Activated CD8-positive, alpha-beta memory T cell treated with anti-CD3 and anti-CD28 coated beads, Interleukin-2, amount 10 ng/mL, durations not matched to agents 7 days and 5 days (primary cell): ENCODE measurements at places on chromosomes 6 and 20.

DNA sequence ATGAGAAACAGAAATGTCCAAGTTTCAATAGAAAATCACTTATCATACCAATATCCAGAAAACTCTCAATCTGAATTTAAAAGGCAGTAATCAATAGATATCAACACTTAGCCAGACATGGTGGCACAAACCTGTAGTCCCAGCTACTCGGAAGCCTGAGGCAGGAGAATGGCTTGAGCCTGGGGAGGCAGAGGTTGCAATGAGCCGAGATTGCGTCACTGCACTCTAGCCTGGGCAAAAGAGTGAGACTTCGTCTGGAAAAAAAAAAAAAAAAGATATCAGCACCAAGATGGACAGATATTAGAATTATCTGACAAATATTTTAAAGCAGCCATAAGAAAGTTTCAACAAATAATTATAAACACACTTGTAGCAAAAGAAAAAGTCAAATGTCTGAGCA lies 47.0 kb downstream of the TCP11 start:
- no peak for DNase-seq

DNA sequence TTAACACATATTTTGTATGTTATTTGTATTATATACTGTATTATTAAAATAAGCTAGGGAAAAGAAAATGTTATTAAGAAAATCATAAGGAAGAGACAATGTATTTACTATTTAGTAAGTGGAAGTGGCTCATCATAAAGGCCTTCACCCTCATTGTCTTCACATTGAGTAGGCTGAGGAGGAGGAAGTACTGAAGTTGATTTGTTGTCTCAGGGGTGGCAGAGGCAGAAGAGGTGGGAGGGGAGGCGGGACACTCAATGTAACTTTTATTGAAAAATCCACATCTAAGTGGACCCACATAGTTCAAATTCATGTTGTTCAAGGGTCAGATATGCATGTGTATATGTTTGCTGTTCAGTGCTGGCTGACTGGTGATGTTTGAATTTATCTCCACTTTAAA lies 210.2 kb upstream of the CITED2 start:
- no peak for DNase-seq

DNA sequence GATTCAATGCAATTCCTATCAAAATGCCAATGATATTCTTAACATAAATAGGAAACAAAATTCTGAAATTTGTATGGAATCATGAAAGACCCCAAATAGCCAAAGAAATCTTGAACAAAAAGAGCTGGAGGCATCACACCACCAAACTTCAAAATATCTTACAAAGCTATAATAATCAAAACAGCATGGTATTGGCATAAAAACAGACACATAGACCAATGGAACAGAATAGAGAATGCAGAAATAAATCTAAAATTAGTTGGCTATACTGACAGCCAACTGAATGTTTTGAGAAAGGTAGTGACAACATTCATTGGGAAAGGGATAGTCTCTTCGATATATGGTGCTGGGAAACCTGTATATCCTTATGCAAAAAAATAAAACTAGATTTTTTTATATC lies 121.9 kb upstream of the ASCC3 start:
- DNase-seq, result no peak

DNA sequence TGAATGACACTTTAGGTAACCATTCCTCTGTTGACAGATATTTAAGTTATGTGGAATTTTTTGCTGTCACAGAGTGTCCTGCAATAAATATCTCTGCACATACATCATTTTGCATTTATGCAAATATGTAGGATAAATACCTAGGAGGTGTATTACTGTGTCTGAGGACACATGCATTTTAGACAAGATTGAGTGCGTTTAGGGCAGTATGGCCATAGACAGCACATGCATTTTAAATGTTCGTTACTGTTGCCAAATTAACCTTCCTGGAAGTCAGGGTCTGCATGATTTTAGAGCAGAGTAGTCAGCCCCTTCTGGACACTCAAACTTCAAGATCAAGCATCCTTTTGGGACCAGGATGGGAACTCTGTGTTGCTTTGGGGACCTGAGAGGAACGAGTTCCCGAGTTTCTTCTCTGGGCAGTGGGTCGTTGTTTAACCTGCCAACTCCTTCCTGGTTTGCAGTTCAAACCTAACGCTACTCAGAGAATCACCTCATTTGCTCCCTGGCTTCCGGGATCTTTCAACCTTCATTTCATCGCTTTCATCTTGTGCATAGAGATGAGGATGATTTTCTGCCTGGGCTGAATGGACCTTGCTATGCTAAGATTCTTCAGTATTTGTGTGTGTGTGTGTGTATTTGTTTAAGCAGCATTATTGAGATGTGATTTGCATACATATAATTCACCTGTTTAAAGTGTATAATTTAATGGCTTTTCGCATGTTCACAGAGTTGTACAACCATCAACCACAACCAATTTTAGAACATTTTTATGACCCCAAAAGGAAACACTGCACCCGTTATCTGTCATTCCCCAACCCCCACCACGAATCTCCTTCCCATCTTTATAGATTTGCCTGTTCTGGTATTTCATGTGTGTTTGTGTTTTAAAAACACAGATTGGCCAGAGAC lies 9.8 kb downstream of the BCAS4 start:
- DNase-seq, result peak; percentile 69

DNA sequence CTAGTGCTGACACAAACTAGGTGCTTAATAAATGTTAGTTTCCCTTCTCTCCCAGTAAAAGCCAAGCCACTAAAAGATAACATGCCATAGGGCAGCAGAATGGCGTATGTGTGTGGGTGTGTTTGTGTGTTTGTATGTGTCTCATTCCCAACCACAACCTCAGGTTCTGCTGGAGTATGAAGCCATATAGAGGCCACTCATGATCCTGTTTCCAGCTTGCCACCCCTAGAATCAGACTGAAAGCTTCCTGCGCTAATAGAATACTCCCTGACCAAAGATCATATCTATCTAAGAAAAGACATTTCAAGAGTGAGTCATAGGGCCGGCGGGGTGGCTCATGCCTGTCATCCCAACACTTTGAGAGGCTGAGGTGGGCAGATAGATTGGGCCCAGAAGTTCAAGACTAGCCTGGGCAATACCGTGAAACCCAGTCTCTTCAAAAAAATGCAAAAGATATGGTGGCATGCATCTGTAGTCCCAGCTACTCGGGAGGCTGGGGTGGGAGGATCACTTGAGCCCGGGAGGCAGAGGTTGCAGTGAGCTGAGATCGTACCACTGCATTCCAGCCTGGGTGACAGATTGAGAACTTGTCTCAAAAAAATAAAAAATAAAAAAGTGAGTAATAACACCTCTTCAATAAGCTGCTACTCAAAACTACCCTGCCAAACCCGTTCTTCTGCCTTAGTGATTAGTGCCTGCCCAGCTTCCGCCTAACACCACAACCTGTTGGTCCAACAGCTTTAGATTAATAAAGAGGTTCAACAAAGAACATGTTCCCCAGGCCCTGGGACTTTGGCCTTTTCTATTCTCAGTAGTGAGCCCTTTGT lies 11.8 kb upstream of the SNRPC start:
- no peak for DNase-seq

GRCh38 chr6:35068206-35068605 lies 72.9 kb downstream of the TCP11 start:
- DNase-seq, result no peak

GRCh38 chr6:142374965-142375733 lies 73.3 kb downstream of the ADGRG6 start:
- DNase-seq, result no peak

GRCh38 chr6:118905851-118906250 lies 11.9 kb downstream of the ASF1A start:
- no peak for DNase-seq

DNA sequence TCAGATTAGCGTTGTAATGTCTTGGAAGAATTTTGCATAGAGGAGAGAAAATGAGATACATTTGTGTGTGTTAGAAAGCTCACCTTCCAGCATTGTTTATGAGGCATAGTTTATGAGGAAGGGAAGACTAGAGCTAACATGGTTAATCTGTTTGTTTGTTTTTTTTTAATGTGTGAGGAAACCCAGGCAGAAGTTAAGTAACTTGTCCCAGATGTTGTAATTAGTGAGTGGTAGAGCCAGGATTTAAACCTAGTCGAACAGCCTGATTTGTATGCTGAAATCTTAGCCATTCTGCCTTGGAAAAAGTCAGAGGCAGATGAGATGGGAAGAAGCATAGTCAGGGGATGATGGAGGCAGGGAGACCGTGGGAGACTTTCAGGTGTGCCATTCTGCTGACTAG lies 29.1 kb downstream of the NDUFAF5 start:
- no peak for DNase-seq

- no peak for DNase-seq
Measured at GRCh38 chr6:33392595-33392948, 949 bp downstream of the KIFC1 start.

GRCh38 chr20:64056889-64057627 lies 5.9 kb upstream of the TCEA2 start:
- DNase-seq, result no peak

DNA sequence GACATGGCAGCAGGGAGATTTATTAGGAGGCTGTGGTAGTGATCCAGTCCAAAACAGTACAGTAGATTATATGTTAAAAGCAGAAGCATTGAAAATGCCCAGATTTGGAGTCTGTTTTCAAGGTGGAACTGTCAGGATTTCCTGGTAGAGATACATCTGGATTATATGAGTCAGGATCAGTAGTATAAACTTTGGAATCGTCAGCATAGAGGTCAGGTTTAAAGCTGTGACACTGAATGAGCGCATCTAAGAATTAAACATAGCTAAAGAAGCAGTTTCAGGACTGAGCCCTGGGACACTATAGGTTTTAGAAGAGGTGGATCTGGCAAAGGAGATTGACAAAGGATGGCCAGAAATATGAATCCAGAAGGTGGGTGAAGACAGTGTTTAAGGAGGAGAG lies 60.4 kb downstream of the RNF144B start:
- no peak for DNase-seq

- DNase-seq, result no peak
Measured at GRCh38 chr6:73929405-73929804, 233.4 kb downstream of the CD109 start.

GRCh38 chr6:137119196-137120104 lies 54.0 kb downstream of the IL22RA2 start:
- no peak for DNase-seq

DNA sequence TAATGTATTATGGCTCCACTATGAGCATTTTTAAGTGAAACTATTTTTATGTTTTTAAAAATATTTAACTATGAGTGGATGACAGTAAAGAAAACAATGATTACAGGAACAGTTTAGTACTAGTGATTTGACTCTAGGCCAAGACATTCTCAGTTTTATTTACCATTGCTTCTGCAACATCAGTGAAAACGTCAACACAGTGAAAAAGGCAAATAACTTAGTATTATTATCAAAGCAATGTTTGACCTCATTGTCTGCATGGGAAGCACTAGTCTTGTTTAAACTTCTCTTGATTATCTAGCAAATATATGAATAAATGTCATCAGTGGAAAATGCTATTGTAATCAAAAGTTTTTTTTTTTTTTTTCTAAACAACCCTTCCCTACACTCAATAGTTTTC lies 165.0 kb downstream of the HTR1B start:
- no peak for DNase-seq

GRCh38 chr20:19688031-19688806 lies 69.8 kb upstream of the RIN2 start:
- no peak for DNase-seq

DNA sequence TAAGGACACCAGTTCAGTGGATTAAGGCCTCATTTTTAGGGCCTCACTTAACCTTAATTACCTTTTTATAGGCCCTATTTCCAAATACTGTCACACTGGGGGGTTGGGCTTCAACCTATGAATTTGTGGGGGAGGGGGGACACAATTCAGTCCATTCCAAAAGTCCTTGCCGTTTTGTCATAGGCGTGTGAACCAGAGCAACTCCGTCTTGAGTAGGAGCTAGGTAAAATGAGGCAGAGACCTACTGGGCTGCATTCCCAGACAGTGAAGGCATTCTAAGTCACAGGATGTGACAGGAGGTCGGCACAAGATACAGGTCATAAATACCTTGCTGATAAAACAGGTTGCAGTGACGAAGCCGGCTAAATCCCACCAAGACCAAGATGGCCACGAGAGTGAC lies 113.5 kb upstream of the SNX9 start:
- DNase-seq, result no peak

DNA sequence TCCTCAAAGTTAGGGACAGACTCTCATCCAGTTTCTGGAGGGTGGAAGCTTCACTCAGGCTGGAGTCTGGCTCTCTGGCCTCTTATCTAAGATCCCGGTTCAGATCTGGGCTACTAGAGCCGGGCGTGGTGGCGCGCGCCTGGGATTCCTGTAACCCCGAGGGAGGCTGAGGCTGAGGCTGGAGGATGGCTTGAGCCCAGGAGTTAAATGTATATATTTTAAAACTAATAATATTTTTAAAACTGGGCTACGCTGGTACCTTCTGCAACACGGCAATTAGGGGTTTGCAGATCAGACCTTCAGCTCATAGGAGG lies 710 bp upstream of the ZNF343 start:
- DNase-seq, result no peak

DNA sequence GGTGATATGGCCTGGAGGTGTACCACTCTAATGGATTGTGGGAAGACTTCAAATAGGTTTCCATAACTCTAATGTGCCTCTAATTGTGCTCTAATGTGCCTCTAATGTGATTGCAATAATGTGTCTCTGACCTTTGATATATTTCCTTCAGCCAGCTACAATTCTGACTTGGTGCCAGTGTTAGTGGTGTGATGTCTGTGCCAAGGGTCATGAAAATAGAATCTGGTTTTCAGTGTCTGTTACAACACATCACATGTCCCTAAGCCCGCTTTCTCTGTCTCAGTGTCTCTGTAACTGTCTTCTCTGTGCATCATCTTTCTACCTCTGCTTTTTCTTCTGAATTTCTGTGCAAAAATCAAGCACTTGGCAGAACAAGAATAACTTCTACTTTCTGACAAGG lies 77.2 kb upstream of the ECI2 start:
- no peak for DNase-seq

- DNase-seq, result no peak
Measured at GRCh38 chr6:44867571-44868334, 460.4 kb upstream of the RUNX2 start.

DNA sequence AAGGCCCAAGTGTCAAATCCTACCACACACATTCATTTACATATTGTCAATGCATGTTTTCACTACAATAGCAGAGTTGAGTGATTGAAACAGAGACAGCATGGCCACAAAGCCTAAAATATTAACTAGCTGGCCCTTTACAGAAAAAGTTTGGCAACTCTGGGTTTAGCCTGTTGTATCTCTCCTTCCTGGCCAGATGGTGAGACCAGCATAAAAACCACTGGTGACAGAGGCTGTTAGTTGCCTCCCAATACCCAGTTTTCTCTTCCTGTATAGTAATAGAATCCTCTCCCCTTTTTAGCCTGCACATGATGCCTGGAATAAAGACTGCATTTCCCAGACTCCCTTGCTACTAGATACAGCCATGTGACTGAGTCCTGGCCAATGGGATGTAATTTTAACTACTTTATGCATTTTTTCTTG lies 100.0 kb upstream of the TAB2 start:
- DNase-seq, result no peak

DNA sequence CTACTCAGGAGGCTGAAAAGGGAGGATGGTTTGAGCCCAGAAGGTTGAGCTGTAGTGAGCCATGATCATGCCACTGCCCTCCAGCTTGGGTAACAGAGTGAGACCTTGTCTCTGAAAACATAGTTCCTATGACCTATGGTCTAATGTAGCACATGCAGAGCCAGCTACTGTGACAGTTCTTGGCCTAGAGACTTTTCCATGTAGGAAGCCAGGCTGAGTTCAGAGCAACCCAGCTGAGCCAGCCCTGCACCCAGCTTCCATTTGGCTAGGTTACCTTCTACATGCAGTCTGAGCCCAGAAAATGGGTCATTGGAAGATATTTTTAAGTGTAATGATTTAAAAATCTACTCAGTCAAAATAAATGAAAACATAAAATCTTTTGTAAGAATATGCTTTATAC lies 92.8 kb downstream of the FNDC1 start:
- DNase-seq, result no peak

- no peak for DNase-seq
Measured at GRCh38 chr6:86738078-86738477, 199.2 kb upstream of the HTR1E start.
